ENCODE measurements at places on chromosomes 3 and 15.

DNA sequence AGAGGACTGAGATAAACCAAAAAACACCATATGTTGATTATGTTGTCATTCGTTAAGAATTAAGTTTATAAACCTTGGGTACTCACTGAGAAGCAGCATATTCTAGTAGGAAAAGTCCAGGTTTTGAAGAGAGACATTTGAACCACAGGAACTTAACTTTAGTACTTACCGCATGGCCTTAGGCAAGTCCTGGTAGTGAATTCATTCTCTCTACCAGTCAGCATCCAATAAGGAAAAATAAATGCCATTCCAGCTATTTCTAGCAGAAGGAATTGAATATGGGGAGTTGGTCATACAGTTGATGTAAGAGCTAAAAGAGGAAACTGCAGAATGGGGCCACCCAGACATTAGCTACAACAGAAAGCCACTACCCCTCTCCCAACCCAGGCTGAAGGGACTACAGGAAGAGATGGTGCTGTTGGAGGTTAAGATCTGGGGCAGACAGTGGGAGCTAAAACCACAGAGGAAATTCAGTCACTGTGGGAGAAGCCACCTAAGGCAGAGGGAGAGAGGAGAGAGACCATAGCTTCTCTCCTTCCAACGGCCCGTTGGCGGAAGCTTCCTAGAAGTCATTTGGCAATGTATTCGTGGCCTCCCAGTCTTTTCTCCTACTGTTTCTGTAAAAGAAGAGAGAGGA lies 133.8 kb upstream of the RARB start:
- DNase-seq = no peak

GRCh38 chr3:50154840-50155490 lies at the start of gene SEMA3F:
Gene SEMA3F (plus strand): TSS chr3:50155324. CDS start chr3:50159623, 4,299 bp downstream.
- DNase-seq = peak; percentile 49

DNA sequence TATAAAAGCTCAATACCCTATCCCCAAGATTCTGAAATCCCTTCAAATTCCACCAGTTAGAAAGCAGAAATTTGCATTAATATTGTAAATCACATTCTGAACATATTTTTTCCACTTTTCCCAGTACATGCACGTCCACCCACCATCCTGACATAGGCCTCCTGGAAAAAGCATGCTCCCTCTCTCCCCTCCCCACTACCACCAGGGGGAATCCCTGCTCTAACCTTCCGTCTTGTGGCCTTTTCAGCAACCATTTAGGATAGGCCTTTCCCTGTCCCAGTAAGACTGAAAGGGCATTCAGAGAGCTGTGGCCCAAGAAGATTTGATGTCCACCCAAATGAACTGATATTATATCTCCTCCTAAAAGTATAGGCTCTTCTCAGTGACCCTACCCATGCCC lies 182.1 kb downstream of the ARRDC4 start:
- no peak for DNase-seq

DNA sequence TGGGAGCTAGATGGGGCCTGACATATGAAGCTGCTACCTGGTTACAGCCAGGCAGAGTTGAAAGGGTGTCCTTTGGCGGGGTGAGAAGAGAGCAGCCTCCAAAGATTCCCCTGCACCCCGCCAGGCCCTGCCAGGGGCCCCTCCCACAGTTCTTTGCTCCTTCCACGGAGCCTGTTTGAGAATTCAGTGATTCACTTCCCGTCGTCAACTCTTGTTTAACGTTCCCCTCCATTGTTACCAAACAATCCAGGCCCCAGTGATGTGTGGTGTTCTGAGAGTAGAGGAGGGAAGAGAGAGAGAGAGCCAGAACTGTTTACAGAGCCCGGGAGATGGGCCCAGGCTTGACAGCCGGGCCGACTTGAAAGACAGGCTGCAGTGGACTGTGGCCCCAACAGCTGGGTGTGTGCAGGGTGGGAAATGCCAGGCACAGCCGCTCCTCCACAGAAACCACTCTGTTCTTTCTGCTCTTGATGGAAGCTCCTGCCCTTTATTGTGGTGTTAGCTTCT lies 81.5 kb downstream of the SMAD3 start:
- peak; percentile 16 for DNase-seq

DNA sequence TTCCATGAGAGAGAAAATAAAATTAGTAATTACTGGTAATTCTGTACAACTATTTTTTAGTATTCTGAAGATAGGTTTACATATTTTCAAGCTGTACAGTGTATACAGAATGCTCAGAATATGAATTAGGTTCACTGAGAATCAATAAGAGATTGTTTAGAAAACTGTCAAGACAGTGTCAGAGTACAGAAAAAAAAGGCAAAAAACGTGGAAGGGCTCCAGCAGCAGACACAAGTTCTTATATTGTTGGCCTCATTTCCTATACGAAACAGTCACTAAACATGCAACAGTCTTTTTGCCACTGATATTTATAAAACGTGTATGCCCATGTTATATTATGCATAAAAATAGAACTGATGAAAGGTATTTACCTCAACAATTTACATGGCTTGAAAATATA lies 103.9 kb downstream of the ISL2 start:
- DNase-seq = no peak

- no peak for DNase-seq
Observed at GRCh38 chr3:26091096-26091495, 301.2 kb downstream of the OXSM start.
